Esophagus muscularis mucosa (tissue), 4 donors: ENCODE measurements at places on chromosomes 7 and 10. TPM values are rescaled to one million over a fixed set of nuclear protein-coding genes. Genes with fewer than 3 reads are reported as not detected.

Gene ACSL5
- 10.9 TPM for total RNA-seq

Gene PHKG1
- 0.50 TPM for total RNA-seq

- H3K4me1 ChIP-seq: peaks cover 64% of the 10 kb centered on the region
- peak overlapping the region; percentile 17 for H3K27ac ChIP-seq
- H3K27me3 ChIP-seq: no peaks in the 10 kb centered on the region
- no peaks in the 10 kb centered on the region for H3K36me3 ChIP-seq
These were observed 28.5 kb downstream of the EPC1 start for GRCh38 chr10:32318476-32318896.

GRCh38 chr7:69757981-69758430 lies 159.7 kb downstream of the AUTS2 start:
- no peak overlapping the region for H3K4me3 ChIP-seq
- H3K36me3 ChIP-seq: no peaks in the 10 kb centered on the region
- H3K27me3 ChIP-seq: no peaks in the 10 kb centered on the region
- peaks cover 40% of the 10 kb centered on the region for H3K4me1 ChIP-seq
- no peak overlapping the region for H3K27ac ChIP-seq
- DNase-seq: no peak

- no peaks in the 10 kb centered on the region for H3K27me3 ChIP-seq
- DNase-seq: peak; percentile 34
- H3K4me3 ChIP-seq: no peak overlapping the region
- no peak overlapping the region for H3K27ac ChIP-seq
- peaks cover 41% of the 10 kb centered on the region for H3K4me1 ChIP-seq
These were observed 39.9 kb upstream of the FGL2 start for GRCh38 chr7:77239471-77239870.

DNA sequence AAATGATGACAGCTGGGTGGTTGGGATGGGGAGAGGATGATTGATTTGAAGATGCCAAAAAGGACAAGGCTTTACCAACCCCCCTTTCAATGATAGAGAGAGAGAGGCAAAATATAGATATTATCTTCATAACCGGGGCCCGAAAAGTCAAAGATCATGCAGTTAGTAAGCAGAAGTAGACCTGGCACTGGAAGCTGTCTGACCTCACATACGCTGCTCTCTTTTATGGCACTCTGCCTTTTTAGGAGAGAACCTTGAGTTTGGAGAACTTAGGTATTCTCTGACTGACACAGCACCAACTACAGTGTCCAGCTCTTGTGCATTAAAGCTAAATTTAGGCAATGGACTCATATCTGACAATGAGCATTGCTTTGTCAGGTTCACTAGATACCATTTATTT lies 30.7 kb downstream of the CNNM2 start:
- no peaks in the 10 kb centered on the region for H3K27me3 ChIP-seq
- no peak for DNase-seq
- H3K4me1 ChIP-seq: peaks cover 11% of the 10 kb centered on the region
- no peaks in the 10 kb centered on the region for H3K36me3 ChIP-seq

DNA sequence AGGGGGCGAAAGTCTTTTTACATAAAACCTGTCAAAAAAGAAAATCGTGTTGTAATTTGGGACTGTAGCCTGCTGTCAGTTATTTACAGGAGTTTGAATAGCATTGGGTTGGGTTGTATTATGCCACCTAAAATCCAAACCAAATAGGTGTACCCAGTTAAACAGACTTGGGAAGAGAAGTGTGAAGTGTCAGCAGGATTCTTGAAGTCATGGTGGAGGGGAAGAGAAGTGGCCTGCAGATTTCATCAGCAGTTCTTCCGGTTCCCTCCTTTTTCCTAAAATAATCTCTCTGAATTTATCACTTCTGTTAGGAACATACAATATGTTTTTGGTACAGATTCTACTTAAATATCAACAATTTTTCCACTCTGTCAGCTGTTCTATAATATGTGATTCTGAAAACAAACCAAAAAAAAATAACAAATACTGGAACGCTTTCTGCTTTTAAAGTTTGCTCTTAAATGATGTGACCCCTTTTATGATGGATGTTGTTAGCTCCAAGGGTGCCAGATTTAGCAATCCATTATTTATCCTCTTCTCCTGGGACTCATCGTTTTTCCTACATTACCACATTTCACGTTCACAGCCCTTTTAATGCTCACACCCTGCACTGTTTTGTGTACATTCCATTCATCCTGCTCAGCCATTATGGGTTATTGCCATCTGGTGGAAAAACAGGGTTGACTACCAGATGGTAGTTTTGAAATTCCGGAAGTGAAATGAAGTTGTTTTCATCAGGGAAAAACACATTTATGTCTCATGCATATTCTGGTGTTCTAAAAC lies 18.7 kb upstream of the ARHGAP12 start:
- H3K36me3 ChIP-seq: no peaks in the 10 kb centered on the region
- no peaks in the 10 kb centered on the region for H3K27me3 ChIP-seq
- H3K4me3 ChIP-seq: peak overlapping the region; percentile 22
- H3K4me1 ChIP-seq: peaks cover 37% of the 10 kb centered on the region

GRCh38 chr10:130054021-130054420 lies 56.6 kb downstream of the C10orf143 start:
- no peak overlapping the region for H3K27ac ChIP-seq
- no peaks in the 10 kb centered on the region for H3K36me3 ChIP-seq
- no peaks in the 10 kb centered on the region for H3K4me1 ChIP-seq
- DNase-seq: no peak
- no peaks in the 10 kb centered on the region for H3K27me3 ChIP-seq
- no peak overlapping the region for H3K4me3 ChIP-seq

- no peaks in the 10 kb centered on the region for H3K27me3 ChIP-seq
- no peak for DNase-seq
- no peak overlapping the region for H3K4me3 ChIP-seq
- H3K36me3 ChIP-seq: no peaks in the 10 kb centered on the region
These were observed 58.5 kb upstream of the AHR start for GRCh38 chr7:17239683-17240521.

- no peaks in the 10 kb centered on the region for H3K4me1 ChIP-seq
- no peak overlapping the region for H3K4me3 ChIP-seq
- no peak for DNase-seq
- H3K36me3 ChIP-seq: no peaks in the 10 kb centered on the region
- no peaks in the 10 kb centered on the region for H3K27me3 ChIP-seq
These were observed 157.5 kb downstream of the DGKB start for GRCh38 chr7:14745076-14745475.

GRCh38 chr10:93245779-93246178 lies 172.1 kb downstream of the CYP26A1 start:
- H3K27me3 ChIP-seq: no peaks in the 10 kb centered on the region
- no peaks in the 10 kb centered on the region for H3K4me1 ChIP-seq
- DNase-seq: no peak
- H3K27ac ChIP-seq: no peak overlapping the region

DNA sequence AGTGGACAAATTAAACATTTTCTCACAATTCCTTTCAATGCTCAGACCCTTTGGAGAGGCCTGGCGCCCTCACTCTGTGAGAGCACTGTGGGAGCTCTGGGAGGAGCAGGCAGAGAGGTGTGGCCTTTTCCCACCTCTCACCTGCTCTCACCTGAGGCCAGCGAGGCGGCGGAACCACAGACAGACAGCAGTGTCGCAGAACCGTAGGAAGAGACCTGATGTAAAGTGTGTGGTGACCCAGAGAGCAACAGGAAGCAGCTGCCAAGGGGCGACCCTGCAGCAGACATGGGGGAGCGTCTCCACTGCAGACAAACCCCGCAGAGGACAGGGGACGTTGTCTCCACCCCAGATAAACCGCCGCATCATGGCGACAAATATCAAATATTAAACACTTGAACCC lies 15.6 kb upstream of the PARP12 start:
- no peak overlapping the region for H3K4me3 ChIP-seq
- H3K4me1 ChIP-seq: no peaks in the 10 kb centered on the region
- no peak overlapping the region for H3K27ac ChIP-seq

DNA sequence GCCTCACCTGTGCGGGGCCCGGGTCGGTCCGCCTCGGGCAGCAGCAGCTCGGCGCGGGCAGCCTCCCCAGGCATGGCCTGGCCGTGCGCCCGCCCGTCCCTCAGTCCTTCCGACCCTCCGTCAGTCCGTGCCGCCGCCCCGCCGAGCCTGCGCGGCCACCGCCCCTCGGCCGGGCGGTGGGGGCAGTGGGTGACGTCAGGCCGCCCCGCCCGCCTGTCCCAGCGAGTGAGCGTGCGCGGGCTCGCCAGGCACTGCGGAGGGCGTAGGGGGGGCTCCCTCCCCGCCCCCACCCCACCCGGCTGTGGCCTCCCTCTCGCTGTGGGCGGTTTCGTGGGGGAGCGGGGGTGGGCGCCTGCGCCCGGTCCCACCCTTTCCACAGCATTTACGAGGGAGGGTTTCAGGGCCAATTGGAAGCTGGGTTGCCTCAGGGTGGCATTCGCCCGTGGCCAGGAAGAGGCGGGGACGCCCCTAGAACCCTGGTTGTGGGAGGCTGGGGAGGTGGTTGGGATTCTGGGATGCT lies at the start of gene NACAD:
NACAD (minus strand) TSS at position 149 of the 520 bp plus-strand sequence; CDS start at position 74, 75 bp downstream.
- no peaks in the 10 kb centered on the region for H3K36me3 ChIP-seq
- peak within 1 kb of the TSS; percentile 76 for H3K4me3 ChIP-seq
- DNase-seq: no peak
- H3K27me3 ChIP-seq: no peaks in the 10 kb centered on the region
- H3K4me1 ChIP-seq: peaks cover 22% of the 10 kb centered on the region

- no peaks in the 10 kb centered on the region for H3K27me3 ChIP-seq
- peak overlapping the region; percentile 97 for H3K4me3 ChIP-seq
- peak; percentile 91 for DNase-seq
- peaks cover 22% of the 10 kb centered on the region for H3K4me1 ChIP-seq
- no peaks in the 10 kb centered on the region for H3K36me3 ChIP-seq
These were observed 649 bp downstream of the ACTR3B start for GRCh38 chr7:152759949-152760853.

DNA sequence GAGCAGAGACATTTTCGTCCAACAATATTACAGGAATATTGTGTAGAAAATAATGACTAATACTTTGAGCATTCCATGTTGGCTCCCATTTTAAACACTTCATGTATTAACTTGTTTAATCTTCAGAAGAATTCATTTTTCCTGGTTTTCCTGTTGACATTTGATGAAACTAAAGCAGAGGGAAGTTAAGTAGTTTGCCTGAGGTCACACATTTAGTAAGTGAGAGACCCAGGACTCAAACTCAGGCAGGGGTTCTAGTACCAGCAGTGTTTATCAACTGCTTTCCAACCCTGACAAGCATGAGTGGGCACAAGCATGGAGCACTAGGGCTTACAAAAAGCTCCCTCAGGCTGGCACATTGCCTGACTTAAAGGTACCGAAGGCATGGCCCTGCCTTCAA lies 719.1 kb downstream of the AUTS2 start:
- H3K4me1 ChIP-seq: peaks cover 36% of the 10 kb centered on the region
- H3K36me3 ChIP-seq: no peaks in the 10 kb centered on the region
- H3K27ac ChIP-seq: no peak overlapping the region

- H3K36me3 ChIP-seq: peaks cover 28% of the 10 kb centered on the region
- H3K4me3 ChIP-seq: no peak overlapping the region
- H3K27ac ChIP-seq: no peak overlapping the region
- DNase-seq: no peak
- H3K4me1 ChIP-seq: peaks cover 9% of the 10 kb centered on the region
- H3K27me3 ChIP-seq: no peaks in the 10 kb centered on the region
These were observed 42.5 kb downstream of the ABLIM1 start for GRCh38 chr10:114615600-114616007.

DNA sequence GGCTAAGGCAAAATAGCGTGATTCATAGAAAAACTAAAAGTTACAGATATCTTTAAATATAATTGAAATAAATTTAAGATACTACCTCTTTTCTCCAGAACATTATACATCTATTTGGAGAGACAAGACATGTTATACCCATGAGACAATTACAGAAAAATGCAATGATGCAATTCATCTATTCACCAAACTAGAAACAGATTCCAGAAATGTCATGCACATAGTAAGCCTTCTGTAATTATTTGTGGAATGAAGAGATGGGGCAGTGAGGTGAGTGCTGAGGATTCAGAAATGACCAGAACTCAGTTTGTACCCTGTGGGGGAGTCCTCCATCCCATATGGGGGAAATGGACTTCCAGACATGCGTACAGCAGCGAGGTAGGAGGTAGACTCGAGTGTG lies 99.4 kb downstream of the MKX start:
- H3K4me1 ChIP-seq: peaks cover 11% of the 10 kb centered on the region
- H3K27ac ChIP-seq: no peak overlapping the region
- no peaks in the 10 kb centered on the region for H3K36me3 ChIP-seq
- no peak overlapping the region for H3K4me3 ChIP-seq
- no peaks in the 10 kb centered on the region for H3K27me3 ChIP-seq

DNA sequence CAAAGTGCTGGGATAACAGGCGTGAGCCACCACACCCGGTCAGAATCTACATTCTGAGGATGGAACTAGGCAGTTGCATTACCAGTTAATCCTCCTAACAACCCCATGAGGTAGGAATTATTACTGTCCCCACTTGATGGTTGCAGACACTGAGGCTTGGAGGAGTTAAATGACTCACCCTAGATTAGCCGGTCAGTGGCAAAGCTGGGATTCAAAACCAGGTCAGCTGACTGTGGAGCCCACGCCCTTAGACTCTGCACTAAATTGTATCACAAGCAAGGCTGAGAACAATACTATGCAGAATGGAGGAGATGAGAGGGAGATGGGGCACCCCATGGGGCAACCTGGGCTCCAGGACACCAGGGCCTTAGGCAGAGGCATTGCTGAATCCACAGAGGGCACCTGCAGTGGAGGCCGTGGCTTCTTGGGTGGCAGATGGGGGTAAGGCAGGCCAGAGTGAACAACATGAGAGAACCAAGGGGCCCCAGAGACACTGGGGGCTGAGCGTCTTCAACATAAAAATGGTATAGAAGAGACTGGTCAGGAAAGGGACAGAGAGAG lies 723.4 kb downstream of the PARD3 start:
- H3K36me3 ChIP-seq: no peaks in the 10 kb centered on the region
- no peak overlapping the region for H3K27ac ChIP-seq
- H3K4me3 ChIP-seq: no peak overlapping the region
- no peaks in the 10 kb centered on the region for H3K27me3 ChIP-seq
- no peaks in the 10 kb centered on the region for H3K4me1 ChIP-seq

GRCh38 chr7:18559756-18560155 lies 64.2 kb downstream of the HDAC9 start:
- DNase-seq: no peak
- no peak overlapping the region for H3K27ac ChIP-seq
- H3K36me3 ChIP-seq: no peaks in the 10 kb centered on the region
- no peaks in the 10 kb centered on the region for H3K27me3 ChIP-seq
- no peak overlapping the region for H3K4me3 ChIP-seq
- no peaks in the 10 kb centered on the region for H3K4me1 ChIP-seq
